ENCODE measurements at places on chromosomes 5 and 9. TPM values are rescaled to one million over a fixed set of nuclear protein-coding genes. Genes with fewer than 3 reads are reported as not detected.

Gene CARTPT
- not detected for total RNA-seq

Gene GLRA1
- total RNA-seq: not detected

Gene FOXD4L6
- not detected for total RNA-seq

- H3K27ac ChIP-seq: no peak overlapping the region
- H3K36me3 ChIP-seq: no peaks in the 10 kb centered on the region
- no peak for DNase-seq
- no peak overlapping the region for H3K4me3 ChIP-seq
- no peaks in the 10 kb centered on the region for H3K4me1 ChIP-seq
- H3K27me3 ChIP-seq: peaks cover 27% of the 10 kb centered on the region
Observed at GRCh38 chr9:2367970-2368369, 253.6 kb upstream of the VLDLR start.

GRCh38 chr5:95883185-95884016 is 60.9 kb upstream of the GLRX start:
- H3K36me3 ChIP-seq: peaks cover 6% of the 10 kb centered on the region
- DNase-seq: no peak
- no peaks in the 10 kb centered on the region for H3K27me3 ChIP-seq
- H3K4me1 ChIP-seq: peaks cover 19% of the 10 kb centered on the region

DNA sequence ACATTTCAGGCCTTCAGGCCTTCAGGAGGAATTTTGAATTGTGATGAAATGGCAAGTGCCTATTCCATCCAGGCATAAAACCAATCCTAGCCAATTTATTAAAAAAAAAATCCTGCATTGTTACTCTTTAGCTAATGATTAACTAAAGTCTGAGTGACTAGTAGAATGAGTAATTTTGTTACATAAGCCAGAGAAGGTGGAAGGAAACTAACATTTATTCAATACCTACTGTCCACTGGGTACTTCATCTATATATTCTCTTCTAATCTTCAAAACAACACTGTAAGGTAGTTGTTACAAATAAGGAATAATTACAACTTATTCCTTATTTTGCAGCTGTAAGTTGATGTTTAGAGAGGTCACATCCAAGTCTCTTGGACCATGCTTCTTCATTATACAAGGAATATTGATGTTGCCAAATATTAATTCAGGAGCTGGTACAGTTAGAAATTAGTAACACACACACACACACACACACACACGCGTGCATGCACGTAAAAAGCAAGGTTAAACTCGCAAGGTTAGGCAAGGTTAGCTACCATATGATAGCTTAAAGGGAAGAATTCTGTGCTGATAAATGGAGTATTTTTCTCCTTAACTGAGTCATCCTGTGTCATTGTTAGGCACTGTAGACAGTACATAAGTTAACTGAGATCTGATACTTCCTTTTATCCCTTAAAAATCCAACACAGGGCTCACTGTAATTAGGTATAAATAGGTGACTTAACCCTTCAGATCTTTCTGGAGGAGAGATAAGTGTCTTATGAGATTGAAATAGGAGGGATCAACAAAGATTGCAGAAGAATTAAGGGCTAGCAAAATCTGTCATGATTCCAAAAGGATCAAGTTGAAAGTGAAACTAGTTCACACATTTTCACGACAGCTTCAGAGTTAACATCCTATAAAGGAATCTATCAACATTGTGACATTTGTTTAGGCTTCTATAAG is 596.9 kb downstream of the PDE4D start:
- no peaks in the 10 kb centered on the region for H3K27me3 ChIP-seq
- no peak for DNase-seq
- H3K36me3 ChIP-seq: no peaks in the 10 kb centered on the region
- H3K4me1 ChIP-seq: peaks cover 15% of the 10 kb centered on the region

GRCh38 chr5:139658501-139658927 is 10.4 kb downstream of the CXXC5 start:
- DNase-seq: no peak
- no peaks in the 10 kb centered on the region for H3K27me3 ChIP-seq
- peaks cover 55% of the 10 kb centered on the region for H3K4me1 ChIP-seq
- no peaks in the 10 kb centered on the region for H3K36me3 ChIP-seq
- H3K4me3 ChIP-seq: peak overlapping the region; percentile 75
- H3K27ac ChIP-seq: peak overlapping the region; percentile 90

DNA sequence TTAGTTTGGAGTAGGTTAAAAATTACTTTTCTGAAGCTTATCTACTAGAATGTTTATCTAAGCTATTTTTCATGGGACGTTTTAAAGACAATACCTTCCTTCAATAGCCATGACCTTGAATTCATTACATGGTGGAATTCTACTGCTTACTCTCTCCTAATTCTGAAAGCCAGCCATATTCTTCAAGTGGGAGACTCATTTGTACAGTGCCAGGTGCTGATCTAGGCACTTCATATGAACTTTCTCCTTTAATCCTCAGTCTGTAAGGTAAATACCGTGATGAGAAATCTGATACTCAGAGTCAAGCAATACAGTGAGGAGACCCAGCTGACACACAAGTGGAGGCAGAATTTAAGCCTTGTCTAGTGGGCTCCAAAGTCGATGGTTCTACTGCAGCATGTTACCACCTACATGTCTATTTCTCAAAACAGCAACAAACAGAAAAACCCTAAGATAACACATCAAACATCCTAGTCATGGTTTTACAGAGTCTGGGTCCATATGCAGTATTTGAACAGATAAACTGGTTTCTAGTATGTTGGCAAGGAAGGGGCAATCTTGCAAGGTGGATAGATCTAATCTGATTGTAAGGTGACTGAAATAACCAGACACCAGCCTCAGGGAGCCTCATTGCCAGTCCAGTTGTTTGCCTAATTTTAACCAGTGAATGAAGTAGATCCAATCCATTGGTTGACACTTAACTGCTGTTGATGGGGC is 243.7 kb downstream of the PIK3R1 start:
- no peak overlapping the region for H3K4me3 ChIP-seq
- no peaks in the 10 kb centered on the region for H3K36me3 ChIP-seq
- H3K27me3 ChIP-seq: no peaks in the 10 kb centered on the region
- H3K27ac ChIP-seq: peak overlapping the region; percentile 38
- H3K4me1 ChIP-seq: peaks cover 16% of the 10 kb centered on the region

DNA sequence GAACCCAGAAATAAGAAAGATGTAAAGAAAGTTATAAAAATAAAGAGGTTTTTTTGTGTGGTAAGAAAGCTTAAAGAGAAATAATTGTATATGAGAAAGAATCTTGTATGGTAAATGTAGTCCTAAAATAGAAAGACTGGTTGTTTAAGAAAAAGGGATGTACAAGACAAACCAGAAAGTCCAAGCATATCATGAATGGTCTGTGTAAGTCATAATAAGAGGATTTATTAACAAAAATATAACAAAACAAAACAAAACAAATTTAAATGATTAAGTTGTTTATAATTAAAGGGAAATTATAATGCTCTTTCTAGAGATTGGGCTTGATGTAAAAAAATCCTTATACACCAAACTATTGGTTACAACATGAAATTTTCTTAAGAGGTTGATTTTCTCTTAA is 590.4 kb upstream of the PTGER4 start:
- peaks cover 3% of the 10 kb centered on the region for H3K27me3 ChIP-seq
- DNase-seq: no peak
- no peak overlapping the region for H3K27ac ChIP-seq
- H3K36me3 ChIP-seq: peaks cover 27% of the 10 kb centered on the region

DNA sequence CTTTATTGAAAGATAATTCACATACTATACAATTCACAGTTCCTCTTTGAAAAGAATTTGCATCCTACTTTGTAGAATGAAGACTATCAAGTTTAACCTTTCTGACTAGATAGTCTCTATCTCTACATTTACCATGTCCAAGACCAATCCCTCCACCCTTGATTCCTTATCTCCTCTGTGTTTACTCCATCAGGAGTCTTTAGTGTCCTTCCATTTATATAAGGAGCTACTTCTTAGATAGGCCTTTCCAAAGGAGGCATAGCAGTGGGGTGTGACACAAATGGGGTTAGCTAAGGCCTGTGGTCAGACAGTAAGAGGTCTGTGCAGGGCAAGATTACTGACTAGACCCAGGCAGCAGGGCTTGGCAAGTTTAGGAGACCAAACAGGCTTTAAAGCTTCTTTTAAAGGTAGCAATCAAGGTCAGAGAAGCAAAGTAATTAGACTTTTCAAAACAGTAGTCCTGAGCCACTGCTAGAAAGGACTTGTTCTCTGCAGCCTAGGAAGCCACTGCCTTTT is 11.1 kb upstream of the DMXL1 start:
- H3K27me3 ChIP-seq: no peaks in the 10 kb centered on the region
- no peak overlapping the region for H3K27ac ChIP-seq
- no peak overlapping the region for H3K4me3 ChIP-seq
- H3K4me1 ChIP-seq: peaks cover 13% of the 10 kb centered on the region

DNA sequence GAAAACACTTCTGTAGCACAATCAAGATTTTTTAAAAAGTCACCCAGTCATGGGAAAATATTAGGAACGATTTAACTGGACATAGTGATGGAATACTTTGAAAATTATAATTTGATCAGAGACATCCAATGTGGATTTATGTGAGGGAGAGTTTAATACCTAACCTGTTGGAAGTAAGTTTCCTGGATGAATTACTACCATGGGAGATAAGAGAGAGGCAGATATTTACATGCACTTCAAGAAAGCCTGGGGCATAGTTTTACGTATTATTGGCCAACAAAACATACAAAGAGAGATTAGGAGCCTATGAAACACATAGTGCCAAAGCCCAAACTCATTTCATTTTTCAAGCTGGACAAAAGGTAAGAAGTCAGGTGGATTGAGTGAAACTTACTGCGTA is 336.8 kb downstream of the SLIT3 start:
- no peak overlapping the region for H3K4me3 ChIP-seq
- no peak overlapping the region for H3K27ac ChIP-seq
- H3K36me3 ChIP-seq: no peaks in the 10 kb centered on the region
- no peak for DNase-seq
- H3K27me3 ChIP-seq: peaks cover 14% of the 10 kb centered on the region
- no peaks in the 10 kb centered on the region for H3K4me1 ChIP-seq

DNA sequence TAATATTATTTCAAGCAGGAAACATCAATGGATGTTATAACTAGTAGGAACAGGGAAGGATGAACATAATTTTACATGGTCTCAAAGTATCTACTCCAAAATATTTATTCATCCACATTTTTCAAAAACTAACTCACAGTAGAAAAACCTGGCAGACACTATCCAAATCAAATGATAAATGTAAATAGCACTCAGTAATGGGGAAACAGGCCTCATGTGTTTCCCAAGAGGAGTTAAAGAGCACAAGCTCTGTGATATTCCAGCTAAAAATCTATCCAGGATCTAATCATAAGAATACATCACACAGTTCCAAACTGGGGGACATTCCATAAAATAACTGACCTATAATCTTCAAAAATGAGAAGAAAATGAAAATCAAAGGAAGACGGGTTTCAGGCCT is 443.1 kb downstream of the ZNF608 start:
- no peaks in the 10 kb centered on the region for H3K27me3 ChIP-seq
- DNase-seq: no peak
- no peaks in the 10 kb centered on the region for H3K4me1 ChIP-seq
- H3K36me3 ChIP-seq: no peaks in the 10 kb centered on the region
- no peak overlapping the region for H3K4me3 ChIP-seq
- no peak overlapping the region for H3K27ac ChIP-seq

DNA sequence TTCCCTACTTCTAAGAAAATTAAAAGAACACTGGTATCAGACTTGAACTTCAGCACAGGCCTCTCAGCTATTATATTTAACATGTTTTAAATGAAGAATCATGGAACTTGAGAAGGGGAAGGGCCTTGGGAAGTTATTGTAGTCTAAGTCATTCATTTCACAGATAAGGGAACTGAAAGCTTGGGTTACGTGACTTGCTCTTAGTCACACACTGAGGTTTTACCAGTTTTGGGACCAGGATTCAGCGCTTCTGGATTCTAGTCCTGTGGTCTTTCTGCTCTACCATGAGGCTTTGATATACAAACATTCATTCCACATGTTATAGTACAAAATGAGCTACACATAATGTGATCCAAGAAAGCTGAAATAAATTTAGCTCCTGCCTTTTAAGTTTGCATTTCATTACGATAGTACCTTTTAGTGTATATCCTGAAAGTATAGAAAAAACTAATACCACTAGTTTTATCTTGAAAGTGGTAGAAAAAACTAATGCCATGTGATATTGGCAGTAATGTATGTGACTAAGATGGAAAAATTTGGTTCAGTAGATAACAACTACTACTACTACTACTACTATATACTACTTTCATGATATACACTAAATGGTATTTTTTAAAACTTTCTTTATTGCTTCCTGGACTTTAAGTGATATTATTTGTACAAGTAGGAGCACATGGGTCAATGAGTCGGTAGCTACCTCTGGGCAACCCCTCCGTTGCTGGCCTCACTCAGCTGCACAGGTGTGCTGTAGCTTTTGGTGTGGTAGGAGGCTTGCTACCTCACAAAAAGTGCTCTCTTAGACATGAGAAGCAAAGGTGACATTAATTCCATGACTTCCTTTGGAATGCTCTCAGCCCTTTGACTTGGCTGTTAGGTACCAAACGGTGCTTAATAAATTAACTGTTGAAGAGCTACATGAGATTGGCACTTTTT is 40.7 kb downstream of the F2RL2 start:
- DNase-seq: no peak
- H3K36me3 ChIP-seq: peaks cover 6% of the 10 kb centered on the region
- peak overlapping the region; percentile 15 for H3K4me3 ChIP-seq
- H3K27ac ChIP-seq: peak overlapping the region; percentile 56
- H3K27me3 ChIP-seq: no peaks in the 10 kb centered on the region

GRCh38 chr5:164597293-164597900 is 1092.0 kb downstream of the MAT2B start:
- no peaks in the 10 kb centered on the region for H3K27me3 ChIP-seq
- peaks cover 5% of the 10 kb centered on the region for H3K36me3 ChIP-seq
- no peak overlapping the region for H3K4me3 ChIP-seq
- H3K27ac ChIP-seq: no peak overlapping the region
- H3K4me1 ChIP-seq: no peaks in the 10 kb centered on the region

DNA sequence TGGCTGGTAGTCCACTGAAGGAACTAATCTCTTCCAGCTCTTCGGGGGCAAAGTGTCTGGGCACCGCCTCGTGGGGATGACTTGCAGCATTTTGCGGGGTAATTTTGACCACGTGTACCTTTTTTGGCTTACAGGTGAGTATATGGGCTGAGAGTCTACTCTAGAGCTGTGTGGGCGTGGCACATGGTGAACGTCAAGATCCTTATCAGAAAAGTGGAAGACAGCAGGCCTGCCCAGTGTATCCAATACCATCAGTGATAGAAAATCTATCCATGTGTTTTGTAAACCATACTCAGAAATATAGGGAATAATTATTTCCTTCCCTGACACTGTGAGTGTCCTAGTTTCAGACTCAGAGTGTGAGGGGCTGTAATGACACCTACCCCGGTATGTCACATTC is 148.5 kb downstream of the SLIT3 start:
- no peak overlapping the region for H3K4me3 ChIP-seq
- H3K27me3 ChIP-seq: peaks cover 3% of the 10 kb centered on the region
- peaks cover 3% of the 10 kb centered on the region for H3K36me3 ChIP-seq
- DNase-seq: no peak

GRCh38 chr9:83432104-83432627 is 106.0 kb downstream of the FRMD3 start:
- H3K36me3 ChIP-seq: no peaks in the 10 kb centered on the region
- no peak for DNase-seq
- H3K27ac ChIP-seq: no peak overlapping the region
- H3K27me3 ChIP-seq: no peaks in the 10 kb centered on the region

- H3K27ac ChIP-seq: no peak overlapping the region
- no peak for DNase-seq
- H3K27me3 ChIP-seq: no peaks in the 10 kb centered on the region
Observed at GRCh38 chr9:120698766-120699165, 15.5 kb downstream of the MEGF9 start.

Data from natural killer cell treated with Interleukin-12 subunit alpha and Interleukin-12 subunit beta and Interleukin-15 and Interleukin-18, amount 100 ng/mL, for 72 hours (primary cell).